ENCODE measurements at places on chromosomes 1 and 21.

DNA sequence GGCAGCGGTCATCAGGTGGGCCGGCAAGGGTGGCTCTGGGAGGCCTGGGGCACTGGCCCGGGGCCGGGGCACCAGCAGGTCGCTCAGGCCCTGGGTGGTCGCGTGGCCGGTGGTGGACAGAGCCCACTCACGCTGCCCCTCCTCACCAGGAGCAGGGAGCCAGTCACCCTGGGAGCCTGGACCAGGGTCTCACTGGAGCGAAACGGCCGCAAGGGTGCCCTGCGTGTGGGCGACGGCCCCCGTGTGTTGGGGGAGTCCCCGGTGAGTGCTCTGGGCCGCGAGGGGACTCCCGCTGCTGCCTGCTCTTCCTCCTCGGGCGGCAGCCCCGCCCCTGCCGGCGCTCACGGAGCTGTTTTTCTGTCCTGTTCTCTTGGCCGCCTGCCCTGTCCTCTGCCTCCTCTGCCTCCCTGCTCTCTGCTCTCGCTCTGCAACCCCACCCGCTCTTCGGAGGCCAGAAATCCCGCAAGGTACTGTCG lies 23.5 kb downstream of the RNF223 start:
- no peak for DNase-seq

DNA sequence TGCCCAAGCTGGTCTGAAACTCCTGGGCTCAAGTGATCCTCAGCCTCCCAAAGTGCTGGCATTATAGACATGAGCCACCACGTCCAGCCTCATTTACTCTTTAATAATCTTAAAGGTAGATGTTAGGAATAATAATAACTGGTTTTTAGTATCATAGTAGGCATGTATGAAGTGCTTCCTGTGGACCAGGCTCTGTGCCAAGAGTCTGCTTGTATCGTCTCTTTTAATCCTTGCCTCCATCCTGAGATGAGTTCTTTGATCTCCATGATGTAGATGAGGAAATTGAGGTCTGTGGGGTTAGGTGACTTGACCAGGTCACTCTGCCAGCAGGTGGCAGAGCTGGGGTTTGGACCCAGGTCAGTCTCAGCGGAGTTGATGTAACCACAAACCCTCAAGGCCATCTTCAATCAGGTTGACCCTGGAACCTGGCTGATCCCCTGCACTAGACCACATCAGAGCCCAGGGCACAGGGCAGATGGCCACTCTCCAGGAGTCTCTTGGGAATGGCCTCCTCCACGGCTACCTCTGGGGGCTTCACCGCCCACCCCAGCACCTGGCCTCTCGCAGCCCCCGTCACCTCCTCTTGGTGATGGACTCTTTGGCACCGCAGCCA lies 11.3 kb downstream of the EFHD2 start:
- DNase-seq = no peak

GRCh38 chr1:55214934-55215193 lies 300 bp downstream of the USP24 start:
- DNase-seq = no peak

DNA sequence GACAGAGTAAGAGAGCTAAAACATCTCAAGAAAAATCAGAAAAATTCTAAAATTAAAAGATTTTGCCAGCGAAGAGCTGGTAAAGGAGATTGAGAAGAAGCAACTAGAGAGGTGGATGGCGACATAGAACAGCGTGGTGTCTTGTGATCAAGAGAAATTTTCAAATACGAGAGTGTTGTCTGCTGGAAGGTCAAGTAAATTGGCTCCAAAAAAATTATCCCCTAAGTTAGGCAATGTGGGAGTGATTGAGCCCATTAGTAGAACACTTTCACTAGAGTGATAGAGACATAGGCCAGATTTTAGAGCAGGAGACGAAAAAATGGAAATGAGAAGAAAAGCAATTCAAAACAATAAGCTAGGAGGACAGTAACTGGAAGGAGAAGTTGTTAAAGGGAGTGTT lies 94.3 kb upstream of the MPC2 start:
- DNase-seq = no peak

GRCh38 chr1:118047650-118048224 lies 118.2 kb downstream of the WDR3 start:
- DNase-seq = no peak

- no peak for DNase-seq
These were observed 48.8 kb downstream of the DR1 start for GRCh38 chr1:93394514-93394913.

DNA sequence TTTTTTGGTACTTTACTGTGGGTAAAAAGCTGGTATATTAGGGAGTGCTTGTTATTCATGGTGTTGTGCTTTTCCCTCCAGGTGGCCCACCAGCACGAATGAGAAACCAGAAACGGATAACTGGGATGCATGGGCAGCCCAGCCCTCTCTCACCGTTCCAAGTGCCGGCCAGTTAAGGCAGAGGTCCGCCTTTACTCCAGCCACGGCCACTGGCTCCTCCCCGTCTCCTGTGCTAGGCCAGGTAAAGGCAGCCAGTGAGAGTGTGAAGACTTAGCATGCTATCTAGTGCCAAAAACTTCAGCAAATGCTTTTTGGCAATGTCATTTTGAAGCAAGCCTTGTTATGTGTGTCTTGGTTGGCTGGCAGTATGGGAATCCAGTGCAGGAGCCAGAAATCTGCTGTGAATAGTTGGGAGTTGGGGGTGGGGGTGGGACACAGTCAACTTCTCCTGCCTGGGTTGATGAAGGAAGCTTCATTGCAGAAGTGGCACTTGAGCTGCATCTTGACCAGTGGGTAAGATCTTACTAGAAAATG lies 101.7 kb downstream of the ATP5PO start:
- DNase-seq = no peak

DNA sequence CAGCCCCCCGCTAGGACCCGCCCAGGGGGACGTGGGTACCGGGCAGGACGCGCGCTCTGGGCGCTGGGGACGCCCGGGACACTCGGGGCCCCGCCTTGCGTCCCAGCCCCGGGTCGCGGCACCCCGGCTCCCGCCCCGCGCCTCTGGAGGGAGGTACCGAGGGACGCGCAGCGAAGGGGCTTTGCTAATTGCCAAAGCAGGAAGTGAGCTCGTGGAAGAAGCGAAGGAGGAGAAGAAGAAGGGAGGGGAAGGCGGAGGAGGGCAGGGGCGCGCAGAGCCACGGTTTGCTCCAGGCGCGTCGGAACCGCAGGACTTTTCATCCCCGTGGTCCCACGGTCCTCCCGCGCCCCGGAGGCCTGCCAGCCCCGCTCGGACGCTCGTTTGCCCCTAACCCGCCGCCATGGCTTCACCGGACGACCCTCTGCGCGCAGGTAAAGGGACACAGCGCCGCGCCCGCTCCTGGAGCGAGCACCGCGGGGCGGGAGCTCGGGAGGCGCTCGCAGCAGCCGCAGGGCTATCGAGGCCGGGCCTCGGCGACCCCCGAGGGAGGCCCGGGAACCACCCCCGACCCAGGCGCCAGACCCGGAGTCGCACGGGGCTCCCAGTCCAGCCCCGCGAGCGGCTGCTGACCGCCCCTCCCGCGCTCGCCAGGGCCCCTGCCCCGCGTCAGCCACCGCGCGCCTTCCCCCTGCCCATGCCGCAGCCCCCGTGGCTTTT lies 1.3 kb downstream of the EDARADD start:
- peak; percentile 57 for DNase-seq

DNA sequence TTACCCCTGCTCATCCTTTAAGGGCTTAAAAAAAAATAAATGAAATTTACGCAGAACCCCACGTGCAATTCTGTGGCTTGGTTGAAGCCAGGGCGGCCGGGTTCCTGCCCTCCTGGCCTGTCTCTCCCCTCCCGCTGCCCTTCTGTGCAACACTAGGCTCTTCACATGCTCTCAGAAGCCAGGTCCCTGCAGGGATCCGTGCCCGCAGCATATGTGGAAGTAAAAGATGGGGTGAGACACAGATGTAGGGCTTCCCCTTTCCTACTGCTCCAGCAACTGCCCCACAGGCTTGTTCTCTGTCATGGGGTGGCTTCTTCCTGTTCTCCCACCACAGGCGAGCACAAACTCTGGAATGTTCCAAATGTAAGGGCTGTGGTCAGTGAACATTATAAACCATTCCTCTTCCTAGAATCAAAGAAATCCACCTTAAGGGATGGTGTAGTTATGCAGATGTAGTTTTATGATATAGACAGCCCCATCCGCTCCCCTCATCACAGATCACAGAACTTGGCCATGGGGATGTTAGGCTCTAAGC lies 535.4 kb downstream of the KIF26B start:
- no peak for DNase-seq

DNA sequence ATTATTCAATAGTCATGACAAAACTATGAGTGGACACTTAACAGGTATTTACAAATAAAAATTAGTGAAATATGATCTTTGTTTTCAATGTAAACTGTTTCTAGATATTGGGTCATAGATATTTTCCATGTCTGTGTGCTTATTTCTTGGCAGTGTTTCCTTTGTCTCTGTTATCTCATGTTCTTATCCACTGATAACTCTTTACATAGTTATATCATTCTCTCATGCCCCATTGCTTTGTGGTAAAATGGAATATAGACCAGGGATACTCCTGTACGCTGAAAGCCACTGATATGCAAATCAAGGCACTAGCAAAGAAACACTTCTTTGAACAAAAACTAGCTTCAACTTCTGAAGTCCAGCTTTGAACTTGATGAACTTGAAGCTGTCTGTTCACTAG lies 113.1 kb downstream of the ITSN1 start:
- no peak for DNase-seq

DNA sequence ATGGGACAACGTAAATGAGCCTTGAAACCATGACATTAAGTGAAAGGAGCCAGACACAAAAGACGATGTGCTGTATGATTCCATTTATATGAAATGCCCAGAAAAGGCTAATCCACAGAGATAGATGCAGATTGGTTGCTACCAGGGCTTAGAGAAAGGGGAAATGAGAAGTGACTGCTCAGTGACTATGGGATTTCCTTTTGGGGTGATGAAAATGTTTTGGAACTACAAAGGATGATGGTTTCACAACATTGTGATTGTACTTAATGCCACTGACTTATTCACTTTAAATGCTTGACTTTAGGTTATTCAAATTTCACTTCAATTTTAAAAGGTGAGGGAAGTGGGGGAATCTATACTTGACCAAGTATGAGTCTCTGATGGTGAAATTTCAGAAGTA lies 414.3 kb downstream of the SETD4 start:
- DNase-seq = no peak

- no peak for DNase-seq
These were observed 50.7 kb downstream of the SYT14 start for GRCh38 chr1:209988706-209989105.

GRCh38 chr1:54710434-54710833 lies 5.2 kb upstream of the TTC4 start:
- DNase-seq = no peak

DNA sequence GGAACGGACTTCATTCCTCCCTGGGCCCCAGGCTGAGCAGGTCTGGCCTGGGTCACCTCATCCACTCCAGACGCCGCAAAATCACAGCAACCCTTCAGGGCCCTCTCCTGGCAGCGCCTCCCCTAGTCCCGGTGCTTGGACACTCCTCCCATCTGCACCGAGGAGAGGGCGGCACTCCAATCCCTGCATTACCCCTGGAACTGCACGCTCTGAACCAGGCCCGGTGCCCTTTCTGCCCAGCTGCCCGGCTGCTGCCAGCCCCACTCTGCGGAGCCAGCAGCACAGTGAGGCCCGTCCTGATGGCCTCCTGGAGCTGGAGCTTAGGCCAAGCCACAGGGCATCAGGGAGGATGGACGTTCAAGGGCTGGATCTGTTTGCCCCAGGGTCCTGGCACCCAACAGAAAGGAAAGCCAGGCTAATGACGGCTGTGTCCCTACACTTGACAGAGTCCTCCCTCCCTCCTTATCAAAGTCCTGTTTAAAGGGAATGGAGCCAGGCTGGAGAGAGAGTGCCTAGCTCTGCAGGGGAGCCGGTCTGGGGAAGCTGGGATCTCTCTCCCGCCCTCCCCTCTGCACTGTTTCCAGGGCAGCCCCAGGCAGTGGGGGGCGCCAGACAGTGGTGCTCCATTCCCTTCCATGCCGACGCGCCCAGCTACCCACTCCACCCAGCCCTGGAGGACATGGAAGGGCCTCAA lies 12.7 kb downstream of the COL6A2 start:
- peak; percentile 37 for DNase-seq

GRCh38 chr1:85607126-85607920 lies 26.8 kb downstream of the CCN1 start:
- DNase-seq = no peak

Data from stimulated activated effector memory CD8-positive, alpha-beta T cell treated with anti-CD3 and anti-CD28 coated beads, Interleukin-12 subunit alpha, Interleukin-12 subunit beta, amount 100 ng/mL, for 72 hours (primary cell).